ENCODE measurements at places on chromosomes 16 and 17.

DNA sequence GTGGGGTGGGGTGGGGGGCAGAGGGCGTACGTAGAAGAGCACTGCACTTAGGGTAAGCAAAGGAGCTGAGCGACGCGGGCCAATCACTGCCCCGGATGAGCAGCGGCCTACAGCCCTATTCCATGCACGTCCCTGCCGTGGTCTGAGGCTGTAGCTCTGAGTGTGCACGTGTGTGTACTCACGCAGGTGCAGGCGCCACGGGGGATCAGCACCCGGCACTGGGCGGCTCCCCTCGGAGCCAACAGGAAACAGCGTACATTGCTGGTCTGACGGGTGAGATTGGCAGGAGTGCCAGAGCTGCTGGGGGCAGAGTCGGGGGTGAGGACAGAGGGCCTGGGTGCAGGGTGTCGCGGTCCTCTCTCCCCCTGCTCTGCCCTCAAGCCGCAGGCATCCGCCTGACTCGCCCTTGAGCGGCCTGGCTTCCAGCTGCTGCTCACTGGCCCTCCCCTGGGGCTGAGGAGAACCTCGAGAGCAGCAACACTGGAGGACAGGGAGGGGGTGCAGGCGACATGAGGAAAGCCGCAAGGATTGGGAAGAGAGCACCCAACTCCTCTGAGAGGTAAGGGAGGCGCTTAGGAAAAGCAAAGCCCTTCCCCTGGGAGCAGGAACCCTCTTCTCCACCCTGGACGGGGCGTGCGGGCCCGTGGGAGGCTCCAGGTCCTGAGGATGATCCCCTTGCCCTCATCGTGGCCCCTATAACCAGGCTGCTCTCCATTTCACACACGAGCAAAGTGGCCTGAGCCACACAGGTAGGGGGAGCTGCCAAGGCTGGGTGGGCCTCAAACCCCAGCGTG, 57.8 kb downstream of the ENGASE start:
- no peak for DNase-seq

- no peak for DNase-seq
Measured at GRCh38 chr17:48003417-48004151, 32.7 kb downstream of the CDK5RAP3 start.

GRCh38 chr17:40345161-40345993, 19.2 kb downstream of the GJD3 start:
- no peak for DNase-seq

DNA sequence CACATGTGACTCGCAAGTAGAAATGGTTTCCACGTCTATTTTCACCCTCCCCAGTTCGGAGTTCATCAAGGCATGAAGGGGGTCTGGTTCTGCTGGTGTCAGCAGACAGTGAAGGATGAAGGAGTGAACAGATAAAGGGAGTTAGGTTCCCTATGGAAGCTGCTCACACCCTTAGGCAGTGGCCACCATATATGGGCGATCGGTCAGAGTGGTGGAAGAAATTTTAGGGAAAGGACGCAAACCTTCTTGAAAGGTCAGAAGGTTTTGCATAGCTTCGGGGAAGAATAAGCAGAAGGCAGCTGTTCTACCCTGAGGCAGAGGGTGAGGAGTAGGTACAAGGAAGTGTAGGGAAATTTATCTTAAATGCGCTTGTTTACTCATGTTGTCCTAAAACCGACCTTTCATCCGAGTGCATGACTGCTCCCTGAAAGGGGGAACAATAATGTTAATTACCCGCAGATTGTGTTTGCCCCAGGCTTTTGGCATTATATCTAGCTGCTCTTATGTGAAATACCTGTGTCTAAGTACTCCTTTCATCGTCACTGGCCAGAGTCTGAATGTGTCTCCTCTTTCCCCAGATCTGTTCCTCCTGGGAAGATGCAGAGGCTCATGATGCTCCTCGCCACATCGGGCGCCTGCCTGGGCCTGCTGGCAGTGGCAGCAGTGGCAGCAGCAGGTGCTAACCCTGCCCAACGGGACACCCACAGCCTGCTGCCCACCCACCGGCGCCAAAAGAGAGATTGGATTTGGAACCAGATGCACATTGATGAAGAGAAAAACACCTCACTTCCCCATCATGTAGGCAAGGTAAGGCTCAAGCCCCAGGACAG, 12.5 kb downstream of the CDH5 start:
- no peak for DNase-seq

DNA sequence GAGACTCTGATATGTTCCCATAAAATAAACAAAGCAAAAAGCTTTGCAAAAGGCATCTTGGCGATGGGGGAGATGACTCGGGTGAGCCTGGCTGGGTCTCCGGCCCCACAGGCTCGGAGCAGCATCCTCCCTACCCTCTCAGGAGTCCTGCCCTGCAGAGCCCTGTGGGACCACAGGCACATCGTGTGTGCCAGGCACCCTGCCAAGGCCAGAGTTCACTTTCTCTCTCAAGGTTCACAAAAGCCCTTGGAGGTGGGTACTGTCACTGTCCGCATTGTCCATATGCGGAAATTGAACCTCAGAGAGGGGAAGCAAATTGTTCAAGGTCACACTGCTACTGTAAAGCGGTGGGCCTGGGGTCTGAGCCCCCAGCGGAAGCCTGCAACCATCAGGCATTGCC, 48.5 kb downstream of the CRISPLD2 start:
- no peak for DNase-seq

GRCh38 chr16:2507052-2507659, 6.6 kb upstream of the ATP6V0C start:
- DNase-seq: no peak

- no peak for DNase-seq
Measured at GRCh38 chr17:10612957-10613744, 44.0 kb downstream of the MYH3 start.

DNA sequence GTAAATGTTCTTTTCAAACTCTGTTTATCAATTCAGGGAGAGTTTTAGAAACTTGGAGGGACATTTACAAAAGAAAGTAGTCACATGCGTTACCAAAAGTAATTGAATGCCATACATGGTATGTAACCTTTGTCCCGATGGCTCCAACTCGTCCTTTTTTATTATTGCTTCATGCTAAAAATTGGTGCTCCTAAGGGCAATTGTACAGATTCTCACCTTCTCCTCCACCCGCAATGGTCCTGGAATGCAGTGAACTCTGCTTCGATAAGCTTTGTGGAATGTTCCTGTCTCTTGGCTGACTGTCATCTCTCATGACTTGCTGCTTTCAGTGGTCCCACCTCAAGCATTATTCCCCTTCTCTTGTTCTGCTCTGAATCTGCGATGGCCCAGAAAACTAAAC, 20.9 kb downstream of the GNAO1 start:
- DNase-seq: no peak

- no peak for DNase-seq
Measured at GRCh38 chr16:67082891-67083290, 26.9 kb upstream of the PHAF1 start.

GRCh38 chr16:2803545-2804195, 5.4 kb downstream of the PRSS41 start:
- DNase-seq: no peak

DNA sequence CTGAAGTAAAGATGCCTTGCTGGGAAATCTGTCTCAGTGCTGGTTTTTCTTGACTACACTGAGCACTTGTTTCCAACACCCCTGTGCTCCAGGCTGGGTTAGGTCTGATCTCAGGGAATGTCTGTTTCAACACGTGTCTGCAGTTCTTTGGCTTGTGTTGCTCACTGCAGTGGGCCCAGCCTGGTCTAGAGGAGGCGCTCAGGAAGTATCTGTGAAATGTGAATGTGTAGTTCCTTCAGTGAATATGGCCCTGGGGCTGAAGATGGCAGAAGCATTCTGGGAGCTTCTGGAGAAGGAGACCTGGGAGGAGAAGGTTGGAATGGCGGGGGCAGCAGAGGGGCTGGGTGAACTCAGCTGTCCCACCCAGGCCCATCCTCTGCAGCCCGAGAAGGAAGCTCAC, 8.1 kb upstream of the YPEL3 start:
- no peak for DNase-seq

DNA sequence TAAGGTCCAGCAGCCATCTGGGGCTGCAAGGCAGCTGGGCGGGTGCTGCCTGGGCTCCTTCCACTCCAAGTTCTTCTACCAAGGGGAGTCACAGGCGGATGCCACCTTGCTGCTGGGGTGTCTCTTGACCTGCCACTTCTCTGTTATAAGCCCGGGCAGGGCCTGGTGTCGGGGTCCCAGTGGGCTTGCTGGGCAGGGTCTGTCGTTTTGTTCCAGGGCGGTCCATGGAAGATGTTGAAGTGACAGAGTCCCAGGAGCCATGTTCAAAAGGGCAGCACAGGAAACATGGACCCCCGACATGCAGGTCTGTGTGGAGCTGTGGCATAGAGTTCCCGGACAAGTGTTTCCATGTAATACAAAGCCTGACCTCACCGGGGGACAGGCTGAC, 91.1 kb downstream of the TNFRSF13B start:
- DNase-seq: no peak

- DNase-seq: no peak
Measured at GRCh38 chr16:86680661-86681030, 102.3 kb downstream of the FOXL1 start.
